ENCODE measurements at places on chromosomes 5 and 9. TPM values are rescaled to one million over a fixed set of nuclear protein-coding genes. Genes with fewer than 3 reads are reported as not detected.

- DNase-seq = no peak
Observed at GRCh38 chr9:19913151-19913550, 124.3 kb upstream of the SLC24A2 start.

- peak; percentile 37 for DNase-seq
Observed at GRCh38 chr5:160516696-160517530, 95.3 kb downstream of the PTTG1 start.

DNA sequence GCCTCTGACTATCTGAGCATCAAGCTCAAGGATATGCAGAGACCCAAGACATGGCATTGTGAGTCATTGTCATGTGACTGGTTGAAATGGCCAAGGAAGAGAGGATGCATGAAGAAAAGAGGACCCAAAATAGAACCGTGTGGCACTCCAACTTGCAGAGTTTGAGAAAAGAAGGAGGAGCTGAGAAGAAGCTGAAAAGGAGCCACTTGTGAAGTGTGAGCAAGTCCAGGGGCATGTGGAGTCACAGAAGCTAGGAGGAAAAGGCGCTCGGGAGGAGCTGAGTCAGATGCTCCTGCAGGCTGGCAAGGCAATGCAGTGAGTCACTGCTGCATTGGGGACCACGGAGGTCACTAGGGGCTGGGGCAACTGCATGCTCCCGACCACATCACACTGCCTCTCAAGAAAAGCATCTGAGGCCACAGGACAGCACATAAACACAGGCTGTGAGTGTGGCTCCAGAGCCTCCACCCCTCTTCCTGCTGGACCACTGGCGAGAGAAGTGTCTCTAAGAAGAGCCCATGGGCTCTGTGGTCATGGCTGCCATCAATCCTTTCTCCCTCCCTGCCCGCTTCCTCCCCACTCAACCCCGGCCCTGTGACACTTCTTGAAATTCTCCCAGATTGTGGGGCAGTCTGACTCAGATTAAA is 197.6 kb downstream of the DRD1 start:
- peak; percentile 99 for DNase-seq

DNA sequence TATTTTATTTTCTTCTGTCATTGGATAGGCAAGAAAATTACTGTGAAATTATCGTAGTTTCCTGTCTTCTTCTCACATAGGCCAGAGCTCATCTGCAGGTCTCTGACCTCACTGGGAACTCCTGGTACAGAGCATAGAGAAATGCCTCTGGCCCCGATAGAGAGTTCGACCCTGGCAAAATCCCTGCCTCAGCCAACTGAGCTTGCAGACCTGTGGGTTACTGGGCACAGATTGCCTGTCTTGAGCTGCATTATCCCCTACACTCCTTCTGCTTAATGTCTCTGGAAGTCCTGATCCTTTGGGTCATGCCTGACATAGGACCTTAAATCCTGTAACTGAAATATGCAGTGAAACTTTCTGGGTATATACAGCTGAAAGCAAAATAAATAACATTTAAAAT is 439.3 kb upstream of the CTNND2 start:
- DNase-seq = no peak

DNA sequence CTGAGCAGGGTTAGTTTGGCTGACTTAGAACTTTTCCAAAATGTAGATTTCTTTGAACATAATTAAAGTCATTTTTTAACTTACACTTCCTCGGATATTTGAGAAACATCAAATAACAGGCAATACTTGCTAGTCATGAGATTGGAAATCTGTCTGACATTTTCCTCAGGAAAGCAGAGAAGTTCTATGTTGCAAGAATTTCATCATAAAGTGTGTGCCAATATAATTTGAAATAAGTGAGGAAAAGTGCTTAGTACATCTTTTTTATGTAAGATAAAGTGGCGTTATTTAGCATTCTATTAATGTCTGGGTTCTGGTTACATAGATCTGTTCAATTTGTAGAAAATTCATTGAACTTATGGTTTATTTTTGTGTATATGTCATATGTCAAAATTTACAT is 48.7 kb upstream of the C5orf47 start:
- no peak for DNase-seq

Gene PCDHGA8
- 1.6 TPM for total RNA-seq

Gene STC2
- 68.5 TPM for total RNA-seq

- DNase-seq = peak; percentile 6
Observed at GRCh38 chr9:14661421-14662059, 31.7 kb downstream of the ZDHHC21 start.

GRCh38 chr9:120326049-120326693 is 253.8 kb downstream of the CDK5RAP2 start:
- DNase-seq = peak; percentile 83

Gene PCDHGB4
- 12.0 TPM for total RNA-seq

- peak; percentile 44 for DNase-seq
Observed at GRCh38 chr5:66864240-66864884, 268.2 kb downstream of the MAST4 start.

Gene IER5L
- total RNA-seq = 21.2 TPM

Data from RPMI7951 (cell line).